ENCODE measurements at places on chromosomes 2 and 18. TPM values are rescaled to one million over a fixed set of nuclear protein-coding genes. Genes with fewer than 3 reads are reported as not detected.
A peak's percentile ranks its signal among the peaks of the same experiment; 100 is the strongest.

DNA sequence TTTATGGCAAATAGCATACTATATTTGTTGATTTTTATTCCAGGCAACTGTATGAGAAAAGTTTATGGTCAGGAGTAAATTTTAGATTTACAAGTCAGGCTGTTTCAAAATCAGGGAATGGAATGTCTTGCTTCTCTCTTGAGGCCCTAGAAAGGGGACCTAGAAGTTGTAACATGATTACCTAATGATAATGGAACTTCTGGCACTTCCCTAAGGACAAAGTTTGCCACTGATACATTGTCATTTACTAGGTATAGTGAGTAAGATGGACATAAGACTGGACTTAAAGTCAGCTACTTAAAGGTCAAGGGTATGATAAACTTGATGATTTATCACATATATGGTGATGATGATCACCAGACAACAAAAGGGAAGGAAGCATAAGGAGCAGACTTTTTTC is 103.3 kb upstream of the VRK2 start:
- no peak overlapping the region for H3K27ac ChIP-seq
- DNase-seq: no peak
- no peaks in the 10 kb centered on the region for H3K27me3 ChIP-seq

DNA sequence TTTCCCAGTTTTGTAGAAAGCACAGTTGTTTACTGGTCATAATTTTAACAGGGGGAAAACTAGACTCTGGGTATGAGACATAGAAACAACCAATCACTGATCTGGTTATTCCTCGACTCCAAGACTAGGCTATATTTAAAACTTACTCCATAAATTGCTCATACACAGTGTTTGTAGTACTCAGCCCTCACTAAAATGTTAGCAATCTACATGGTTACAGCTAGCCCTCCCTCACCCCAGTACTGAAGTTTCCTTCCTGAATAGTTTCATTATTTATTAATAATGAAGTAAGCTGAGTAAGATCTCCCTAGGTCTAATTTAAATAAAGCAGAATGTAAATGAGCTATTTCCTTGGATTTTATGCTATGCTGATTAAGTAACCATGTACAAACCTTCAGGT is 275.1 kb downstream of the CDH20 start:
- no peak overlapping the region for H3K4me3 ChIP-seq
- no peaks in the 10 kb centered on the region for H3K4me1 ChIP-seq
- no peak for DNase-seq
- H3K36me3 ChIP-seq: no peaks in the 10 kb centered on the region

GRCh38 chr18:75204269-75204731 is 4.6 kb downstream of the PTGR3 start:
- H3K4me1 ChIP-seq: peaks cover 4% of the 10 kb centered on the region
- H3K36me3 ChIP-seq: no peaks in the 10 kb centered on the region
- H3K27ac ChIP-seq: peak overlapping the region; percentile 98
- no peak for DNase-seq

Gene SLC9A2
- 151 TPM for total RNA-seq

Gene ADD2
- 0.40 TPM for total RNA-seq

Gene GCG
- total RNA-seq: not detected

Gene CACNB4
- 0.68 TPM for total RNA-seq

Gene GPR45
- total RNA-seq: not detected

Data from transverse colon (tissue), 4 donors.